ENCODE measurements at places on chromosomes 7 and 10.

GRCh38 chr10:100886091-100886490, 26.7 kb upstream of the SLF2 start:
- H3K4me1 ChIP-seq, result peaks cover 40% of the 10 kb centered on the region
- no peak overlapping the region for H3K27ac ChIP-seq
- DNase-seq, result no peak
- H3K4me3 ChIP-seq, result no peak overlapping the region
- H3K27me3 ChIP-seq, result no peaks in the 10 kb centered on the region

DNA sequence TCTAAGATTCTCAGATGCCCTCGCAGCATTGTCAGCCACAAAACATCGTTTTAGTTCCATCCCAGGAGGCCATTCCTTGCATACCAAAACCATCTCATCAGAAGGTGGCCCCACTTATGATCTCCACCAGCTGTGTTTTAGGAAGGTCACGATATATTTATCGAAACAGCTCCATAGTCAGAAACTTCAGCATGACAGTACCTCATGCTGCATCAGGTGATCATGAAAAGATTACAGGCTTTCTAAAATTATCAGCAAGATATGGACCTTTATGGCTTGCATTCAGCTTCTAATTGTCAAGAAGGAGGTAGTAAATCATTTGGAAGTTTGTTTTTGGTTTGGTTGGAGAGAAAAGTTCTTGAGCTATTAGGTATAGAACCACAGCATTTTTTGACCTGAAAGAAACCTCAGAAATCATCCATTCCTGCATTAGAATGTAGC, 20.0 kb downstream of the JAZF1 start:
- H3K36me3 ChIP-seq, result peaks cover 4% of the 10 kb centered on the region
- no peak for DNase-seq
- H3K27ac ChIP-seq, result no peak overlapping the region
- H3K27me3 ChIP-seq, result no peaks in the 10 kb centered on the region

DNA sequence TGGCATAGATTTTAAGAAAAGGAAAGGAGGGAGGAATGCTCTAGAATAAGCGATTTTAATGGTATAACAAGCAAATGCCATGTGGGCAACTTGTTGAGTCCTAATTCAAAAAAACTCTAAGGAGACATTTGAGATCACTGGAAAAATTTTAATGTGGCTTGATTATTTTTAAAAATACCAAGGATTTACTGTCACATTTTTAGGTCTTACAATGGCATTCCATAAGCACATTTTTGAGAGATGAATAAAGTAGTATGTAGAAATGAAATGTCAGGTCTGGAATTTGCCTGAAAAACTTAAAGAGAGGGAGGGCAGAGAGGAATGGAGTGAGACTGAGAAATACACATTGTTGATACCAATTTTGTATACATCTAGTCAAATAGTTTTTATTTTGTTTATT, 20.3 kb downstream of the NCAPG2 start:
- H3K36me3 ChIP-seq, result peaks cover 6% of the 10 kb centered on the region
- H3K4me3 ChIP-seq, result no peak overlapping the region
- H3K4me1 ChIP-seq, result peaks cover 3% of the 10 kb centered on the region
- no peak for DNase-seq
- no peaks in the 10 kb centered on the region for H3K27me3 ChIP-seq
- H3K27ac ChIP-seq, result no peak overlapping the region

DNA sequence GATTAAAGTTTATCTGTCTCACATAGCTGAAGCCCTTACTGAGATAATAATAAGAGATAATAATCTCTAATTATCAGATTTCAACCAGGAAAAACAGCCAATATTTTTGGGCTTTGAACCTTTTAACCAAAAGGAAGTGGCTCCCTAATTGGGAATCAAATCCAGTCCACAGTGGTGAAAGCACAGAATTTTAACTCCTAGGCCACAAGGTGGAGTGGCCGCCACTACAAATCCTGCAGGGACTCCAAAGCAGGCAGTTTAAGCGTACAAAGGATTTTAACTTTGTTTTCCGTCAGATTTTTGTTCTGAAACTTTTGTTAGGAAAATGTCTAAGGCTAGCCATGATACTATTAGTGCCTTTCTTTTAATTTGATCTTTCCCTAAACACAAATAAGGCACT, 99.6 kb upstream of the CCNY start:
- no peak for DNase-seq
- no peaks in the 10 kb centered on the region for H3K36me3 ChIP-seq
- no peak overlapping the region for H3K4me3 ChIP-seq
- no peaks in the 10 kb centered on the region for H3K27me3 ChIP-seq

GRCh38 chr7:148882841-148883265, 1.2 kb downstream of the EZH2 start:
- H3K36me3 ChIP-seq, result no peaks in the 10 kb centered on the region
- peak overlapping the region; percentile 85 for H3K27ac ChIP-seq
- H3K4me1 ChIP-seq, result peaks cover 6% of the 10 kb centered on the region

DNA sequence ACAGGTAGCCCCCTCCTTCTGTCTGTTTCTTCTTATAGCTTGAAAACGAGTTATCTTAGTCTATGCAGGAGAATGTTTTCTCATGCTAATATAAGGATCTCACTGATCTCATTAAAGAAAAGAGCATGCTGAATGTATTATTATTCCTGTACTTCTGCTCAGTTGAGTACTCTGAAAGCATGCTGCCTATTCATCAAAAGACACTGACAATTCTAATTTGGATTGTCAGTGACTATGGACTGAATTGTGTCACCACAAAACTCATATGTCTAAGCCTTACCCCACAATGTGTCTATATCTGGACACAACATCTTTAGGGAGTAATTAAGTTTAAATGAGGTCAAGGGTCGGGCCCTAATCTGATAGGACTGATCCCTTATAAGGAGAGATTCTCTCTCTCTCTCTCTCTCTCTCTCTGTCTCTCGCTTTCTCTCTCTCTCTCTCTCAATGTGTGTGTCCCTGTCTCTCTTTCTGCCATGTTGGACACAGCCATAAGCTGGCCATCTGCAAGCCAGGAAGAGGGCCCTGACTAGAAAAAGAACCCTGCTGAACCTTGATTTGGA, 98.4 kb downstream of the GNAT3 start:
- H3K27me3 ChIP-seq, result no peaks in the 10 kb centered on the region
- DNase-seq, result no peak
- H3K4me3 ChIP-seq, result no peak overlapping the region
- H3K36me3 ChIP-seq, result no peaks in the 10 kb centered on the region
- no peaks in the 10 kb centered on the region for H3K4me1 ChIP-seq
- H3K27ac ChIP-seq, result no peak overlapping the region

DNA sequence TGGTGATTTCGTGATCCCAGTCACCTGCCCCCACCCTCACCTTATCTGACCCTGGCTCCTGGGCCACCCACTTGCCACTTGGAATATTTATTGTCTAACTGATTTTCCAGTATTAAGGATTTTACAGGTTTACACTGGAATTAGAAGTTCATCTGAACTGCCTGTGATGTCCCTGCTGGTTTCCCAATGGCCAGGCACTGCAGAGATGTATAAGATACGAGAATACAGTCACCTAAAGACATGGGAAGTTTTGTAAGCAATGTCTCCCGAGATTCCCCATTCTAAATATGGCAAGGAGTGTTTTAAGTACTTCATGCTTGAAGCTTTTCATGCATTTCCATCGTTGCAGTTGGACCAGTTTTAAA, 592.7 kb downstream of the SDK1 start:
- peaks cover 16% of the 10 kb centered on the region for H3K4me1 ChIP-seq
- no peak overlapping the region for H3K27ac ChIP-seq
- no peaks in the 10 kb centered on the region for H3K36me3 ChIP-seq
- DNase-seq, result no peak

DNA sequence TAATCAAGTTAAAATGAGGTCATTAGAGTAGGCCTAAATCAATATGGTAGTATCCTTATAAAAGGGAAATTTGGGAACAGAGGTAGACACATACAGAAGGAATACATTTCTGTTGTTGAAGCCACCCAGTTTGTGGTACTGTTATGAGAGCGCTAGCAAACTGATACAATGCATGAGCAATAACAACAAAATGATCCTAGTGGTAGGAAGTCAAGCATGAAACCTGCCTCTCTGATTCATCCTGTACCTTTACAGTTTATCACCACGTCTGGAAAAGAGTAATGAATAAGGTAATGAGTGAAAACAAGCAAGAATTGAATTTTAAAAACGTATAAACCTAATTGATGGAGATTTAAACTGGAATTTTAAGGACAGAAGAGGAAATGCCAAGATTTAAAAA, 217.2 kb downstream of the PCLO start:
- no peak overlapping the region for H3K4me3 ChIP-seq
- no peaks in the 10 kb centered on the region for H3K27me3 ChIP-seq
- H3K27ac ChIP-seq, result no peak overlapping the region
- no peaks in the 10 kb centered on the region for H3K4me1 ChIP-seq

GRCh38 chr7:79462390-79462789, 8.9 kb upstream of the MAGI2 start:
- H3K4me1 ChIP-seq, result no peaks in the 10 kb centered on the region
- no peaks in the 10 kb centered on the region for H3K36me3 ChIP-seq
- no peaks in the 10 kb centered on the region for H3K27me3 ChIP-seq
- DNase-seq, result no peak
- no peak overlapping the region for H3K27ac ChIP-seq

DNA sequence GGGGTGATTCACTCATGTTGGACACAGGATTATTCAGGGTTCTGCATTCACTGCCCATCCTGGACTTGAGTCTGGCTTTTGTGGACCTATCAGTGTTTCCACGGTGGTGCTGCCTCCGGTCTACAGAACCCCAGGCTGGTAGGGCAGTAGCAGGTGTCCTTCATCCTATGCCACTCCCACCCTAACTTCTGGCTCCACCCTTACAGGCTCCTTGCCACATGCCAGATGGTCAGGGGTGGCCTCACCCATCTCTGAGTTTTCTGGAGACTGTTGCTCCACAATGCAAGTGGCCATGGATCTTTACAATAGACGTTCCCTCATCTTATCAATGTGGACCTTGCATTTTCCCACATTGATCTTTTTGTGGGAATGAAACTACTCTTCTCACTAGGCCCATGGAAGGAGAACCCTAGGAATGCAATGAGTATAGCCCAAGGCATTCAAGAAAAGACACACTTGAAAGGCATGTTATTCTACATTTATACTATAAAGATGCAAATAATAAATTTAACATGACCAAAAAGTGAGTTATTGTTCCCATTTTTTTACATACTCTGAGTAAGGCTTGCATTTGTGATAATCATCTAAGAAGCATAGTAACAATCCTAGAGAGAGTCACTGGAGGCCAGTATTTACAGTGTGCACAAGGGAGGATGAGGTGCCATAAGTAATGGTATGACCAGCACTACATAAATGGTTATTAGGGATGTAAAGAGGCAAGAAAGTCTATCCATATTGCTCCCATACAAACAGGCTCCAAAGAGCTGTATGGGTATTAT, 57.4 kb upstream of the ADO start:
- DNase-seq, result no peak
- no peak overlapping the region for H3K4me3 ChIP-seq
- no peaks in the 10 kb centered on the region for H3K27me3 ChIP-seq
- no peaks in the 10 kb centered on the region for H3K4me1 ChIP-seq
- H3K27ac ChIP-seq, result no peak overlapping the region

DNA sequence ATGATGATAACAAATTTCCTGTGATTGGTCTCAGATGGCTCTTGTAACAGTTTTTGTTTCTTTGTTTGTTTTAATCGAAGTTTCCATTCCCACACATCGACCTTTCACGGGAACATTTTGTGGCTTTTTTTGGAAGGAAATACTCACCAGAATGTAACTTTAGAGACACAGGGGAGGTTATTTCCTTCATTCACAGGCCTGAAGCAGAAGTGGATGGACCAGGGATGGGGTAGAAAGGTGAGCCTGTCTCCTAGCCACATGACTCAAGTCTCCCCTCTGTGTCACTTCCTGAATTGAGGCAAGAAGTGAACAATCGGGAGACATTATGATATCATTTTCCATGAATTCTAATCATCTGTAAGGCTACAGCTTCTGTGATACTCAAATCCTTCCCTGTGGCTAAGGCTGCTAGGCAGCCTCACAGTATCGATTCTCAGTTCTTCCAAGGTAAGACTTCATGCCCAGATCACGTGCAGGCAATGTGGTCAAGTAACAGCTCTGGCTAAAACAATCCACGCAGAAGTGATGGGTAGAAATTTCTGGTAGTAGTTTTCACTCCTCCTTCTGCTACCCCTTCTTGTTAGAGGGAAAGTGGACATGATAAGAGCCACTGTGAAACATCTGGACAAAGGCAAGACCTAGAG, 203.9 kb upstream of the NEBL start:
- H3K4me3 ChIP-seq, result no peak overlapping the region
- H3K36me3 ChIP-seq, result no peaks in the 10 kb centered on the region
- DNase-seq, result no peak
- no peak overlapping the region for H3K27ac ChIP-seq
- H3K27me3 ChIP-seq, result no peaks in the 10 kb centered on the region

GRCh38 chr7:105830405-105831301, 45.7 kb downstream of the ATXN7L1 start:
- peaks cover 5% of the 10 kb centered on the region for H3K27me3 ChIP-seq
- no peak for DNase-seq
- H3K4me3 ChIP-seq, result no peak overlapping the region
- H3K27ac ChIP-seq, result no peak overlapping the region
- H3K36me3 ChIP-seq, result no peaks in the 10 kb centered on the region

DNA sequence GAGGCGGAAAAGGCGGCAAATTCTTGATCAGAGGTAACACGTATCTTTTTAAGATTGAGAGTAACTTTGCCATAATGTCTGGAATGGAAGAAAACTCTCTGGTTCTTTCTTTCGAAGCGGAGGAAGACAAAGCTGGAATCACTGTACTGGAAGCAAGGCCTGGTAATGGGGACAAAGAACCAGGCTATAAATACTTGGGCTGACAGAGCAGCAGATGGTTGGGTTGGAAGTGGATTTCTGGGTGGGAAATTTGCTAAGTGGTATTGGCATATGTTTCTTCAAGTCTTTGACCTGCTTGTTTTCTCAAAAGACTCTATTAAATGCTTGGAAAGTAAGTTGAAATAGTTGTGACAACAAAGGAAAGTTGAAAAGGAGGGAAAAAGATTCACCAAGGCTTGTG, 87.3 kb upstream of the SFMBT2 start:
- H3K4me3 ChIP-seq, result no peak overlapping the region
- DNase-seq, result no peak
- no peak overlapping the region for H3K27ac ChIP-seq
- H3K27me3 ChIP-seq, result no peaks in the 10 kb centered on the region
- no peaks in the 10 kb centered on the region for H3K36me3 ChIP-seq

GRCh38 chr10:21314111-21314626, 211.3 kb downstream of the SKIDA1 start:
- no peak overlapping the region for H3K4me3 ChIP-seq
- no peaks in the 10 kb centered on the region for H3K36me3 ChIP-seq
- no peaks in the 10 kb centered on the region for H3K27me3 ChIP-seq
- DNase-seq, result peak; percentile 20
- H3K27ac ChIP-seq, result peak overlapping the region; percentile 94
- peaks cover 31% of the 10 kb centered on the region for H3K4me1 ChIP-seq

- H3K4me3 ChIP-seq, result no peak overlapping the region
- H3K4me1 ChIP-seq, result peaks cover 3% of the 10 kb centered on the region
- no peaks in the 10 kb centered on the region for H3K36me3 ChIP-seq
- DNase-seq, result no peak
These were observed 127.6 kb upstream of the CXCL12 start for GRCh38 chr10:44512431-44513022.

DNA sequence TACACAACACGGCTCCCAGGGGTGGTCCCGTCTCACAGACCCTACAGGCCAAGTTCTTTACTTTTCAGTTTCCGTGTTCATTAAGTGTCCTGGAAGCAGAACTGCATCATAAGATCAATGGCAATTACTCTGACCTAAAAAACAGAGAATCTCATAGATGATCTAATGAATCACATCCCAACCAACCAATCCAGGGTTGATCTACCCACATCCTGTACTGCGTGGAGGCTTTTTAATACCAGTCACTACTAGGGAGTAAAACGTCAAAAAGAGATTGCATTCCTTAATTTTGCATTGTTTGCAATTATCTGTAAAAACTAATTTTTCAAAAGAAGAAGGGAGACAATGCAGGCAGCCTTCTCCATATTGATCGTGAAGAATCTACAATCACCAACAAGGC, 72.6 kb downstream of the PARD3 start:
- no peaks in the 10 kb centered on the region for H3K27me3 ChIP-seq
- H3K27ac ChIP-seq, result no peak overlapping the region
- H3K36me3 ChIP-seq, result no peaks in the 10 kb centered on the region
- DNase-seq, result no peak
- H3K4me1 ChIP-seq, result peaks cover 14% of the 10 kb centered on the region

Measured in spinal cord (tissue), 10 donors.